Myocyte (in vitro differentiated cells): ENCODE measurements at places on chromosomes 5 and 9.

DNA sequence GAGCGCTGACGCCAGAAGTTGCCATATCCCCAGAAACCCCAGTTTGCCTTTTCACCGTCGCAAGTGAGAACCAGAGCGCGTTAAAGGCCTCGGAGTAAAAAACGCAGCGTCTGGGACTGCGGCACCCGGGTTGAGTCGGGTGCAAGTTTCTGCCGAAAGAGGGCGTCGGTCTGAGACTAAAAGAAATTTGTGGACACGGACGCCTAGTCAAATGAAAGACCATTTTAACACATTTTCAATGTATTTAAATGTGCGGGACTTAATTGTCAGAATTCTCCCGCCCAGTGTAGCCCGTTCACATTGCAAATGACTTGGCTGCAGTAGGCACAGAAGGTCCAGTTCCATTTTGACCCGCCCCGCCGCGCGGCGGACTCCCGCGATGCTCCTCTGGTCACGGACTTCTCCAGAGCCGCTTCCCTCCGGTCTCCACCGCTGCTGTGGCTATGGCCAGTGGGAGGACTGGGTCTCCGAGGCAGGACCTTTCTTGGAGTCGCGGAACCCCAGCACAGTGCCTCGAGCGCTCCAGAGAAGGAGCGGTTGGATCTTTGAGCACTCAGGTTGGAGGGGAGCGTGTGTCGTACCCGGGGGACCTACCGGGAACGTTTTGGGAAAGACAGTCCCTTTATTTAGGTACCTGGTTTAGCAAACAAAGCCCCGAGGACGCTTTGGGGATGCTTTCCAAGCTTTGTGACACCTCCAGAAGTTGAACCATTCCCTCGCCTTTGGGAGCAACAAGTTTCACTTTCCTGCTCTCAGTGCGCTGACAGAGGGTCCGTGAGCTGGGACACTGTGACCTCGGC is 1.2 kb upstream of the NPR3 start:
- DNase-seq = peak; percentile 80

DNA sequence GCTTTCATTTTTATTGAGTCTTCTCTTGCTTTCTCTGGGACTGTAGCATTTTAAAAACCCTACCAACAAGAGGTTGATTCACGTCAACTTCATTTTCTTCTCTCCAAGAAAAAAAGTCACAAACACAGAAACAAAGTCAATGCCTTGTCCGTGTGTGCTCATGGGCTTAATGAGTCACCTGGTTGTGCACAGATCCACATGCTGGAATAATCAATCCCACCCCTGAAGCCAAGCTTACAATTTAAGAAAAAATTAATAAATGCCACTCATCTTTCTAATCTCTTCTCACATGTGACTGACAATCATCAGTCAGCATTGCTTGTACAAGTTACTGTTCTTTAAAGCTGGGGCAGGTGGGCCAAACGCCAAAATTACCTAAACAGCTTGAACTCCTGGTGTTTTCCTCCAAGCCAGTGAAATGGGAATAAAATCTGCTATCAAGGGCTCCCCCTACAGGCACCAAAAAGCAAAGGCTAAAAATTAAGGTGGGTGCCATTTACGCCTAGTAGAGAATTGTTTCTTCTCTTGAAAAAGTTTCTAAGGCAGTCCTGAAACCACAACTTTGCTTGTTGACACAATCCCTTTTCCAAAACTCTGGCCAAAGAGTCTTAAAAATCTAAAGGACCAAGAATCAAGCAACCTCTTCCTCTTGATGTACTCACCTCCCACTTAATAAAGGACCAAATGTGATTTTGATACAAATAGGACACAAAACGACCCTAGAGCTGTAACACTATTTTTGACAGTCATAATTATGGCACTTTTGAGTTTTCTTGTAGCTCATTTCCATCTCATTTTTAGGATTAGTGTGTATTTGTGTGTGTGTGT is 21.3 kb downstream of the TRMO start:
- peak; percentile 57 for DNase-seq

- DNase-seq = no peak
These were observed 13.4 kb downstream of the COL23A1 start for GRCh38 chr5:178576591-178577351.

DNA sequence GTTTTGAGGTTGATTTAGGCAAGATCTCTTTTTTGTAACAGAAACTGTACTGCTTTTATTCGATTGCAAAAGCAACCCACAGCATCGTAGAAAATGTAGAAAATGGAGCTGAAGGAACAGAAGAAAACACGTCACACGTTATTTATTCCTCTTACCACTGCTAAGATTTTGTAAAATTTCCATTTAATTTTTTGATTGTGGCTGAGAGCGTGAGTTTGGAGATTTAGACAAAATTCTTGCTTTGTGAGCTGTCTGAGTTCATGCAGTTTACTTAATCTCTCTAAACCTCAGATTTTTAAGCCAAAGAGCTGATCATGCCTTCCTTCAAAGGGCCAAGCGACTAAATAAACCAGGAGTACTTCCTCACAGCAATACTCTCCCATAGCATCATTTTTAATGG is 24.8 kb downstream of the DPYSL3 start:
- DNase-seq = peak; percentile 68

DNA sequence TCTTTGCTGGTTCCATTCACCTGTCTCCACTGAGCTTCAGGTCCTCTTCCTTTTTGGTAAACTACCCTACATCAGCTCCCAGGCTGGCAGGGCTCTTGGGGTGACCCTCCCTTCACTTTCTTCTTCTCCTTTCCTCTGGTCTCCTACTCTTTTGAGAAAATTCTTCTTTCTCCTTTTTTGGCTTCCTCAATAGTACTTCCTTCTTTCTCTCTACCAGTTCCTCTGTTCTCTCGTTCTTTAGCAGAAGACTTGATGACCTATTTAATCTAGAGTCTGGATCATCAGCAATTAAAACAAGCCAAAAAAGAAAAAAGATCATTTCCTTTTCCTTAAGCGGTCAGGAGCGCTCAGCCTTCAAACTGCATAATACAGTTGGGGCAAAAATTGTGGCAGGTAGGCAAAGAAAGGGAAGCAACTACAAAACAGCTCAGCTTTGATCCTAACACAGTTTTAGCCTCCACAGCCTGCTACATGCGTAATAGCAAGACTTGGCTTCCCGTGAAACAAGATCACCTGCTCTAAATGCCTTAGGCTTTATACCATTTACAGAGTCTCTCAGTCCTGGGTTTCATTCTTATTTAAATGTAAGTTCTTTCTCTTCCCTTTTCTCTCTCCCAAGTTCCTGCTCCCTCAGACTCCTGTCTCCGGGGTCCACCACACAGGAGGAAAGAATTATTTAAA is 14.0 kb upstream of the GSN start:
- DNase-seq = no peak

DNA sequence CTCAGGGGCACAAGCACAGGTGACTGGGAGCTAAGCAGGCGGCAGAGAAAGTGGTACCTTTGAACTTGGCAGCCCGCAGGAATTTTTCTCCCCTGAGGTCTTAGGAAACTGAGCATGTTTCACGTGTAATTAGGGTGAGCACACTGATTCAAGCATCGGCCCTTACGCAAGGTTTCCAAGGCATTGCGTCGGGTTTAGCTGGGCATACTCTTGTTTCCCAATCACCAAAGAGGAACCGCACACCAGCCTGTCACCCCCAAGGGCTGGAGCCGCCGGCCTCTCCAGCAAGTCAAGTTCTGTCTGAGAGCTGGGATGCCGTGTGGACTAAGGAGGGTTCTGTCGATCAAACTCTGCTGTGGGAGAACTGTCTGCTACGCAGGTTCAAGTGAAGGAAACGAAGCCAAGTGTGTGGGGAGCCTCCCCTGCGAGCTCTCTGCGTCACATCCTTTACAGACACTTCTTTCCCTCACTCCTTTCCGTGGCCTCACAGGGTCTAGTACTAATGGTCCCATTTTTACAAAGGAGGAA is 53.0 kb downstream of the ERGIC1 start:
- DNase-seq = no peak

DNA sequence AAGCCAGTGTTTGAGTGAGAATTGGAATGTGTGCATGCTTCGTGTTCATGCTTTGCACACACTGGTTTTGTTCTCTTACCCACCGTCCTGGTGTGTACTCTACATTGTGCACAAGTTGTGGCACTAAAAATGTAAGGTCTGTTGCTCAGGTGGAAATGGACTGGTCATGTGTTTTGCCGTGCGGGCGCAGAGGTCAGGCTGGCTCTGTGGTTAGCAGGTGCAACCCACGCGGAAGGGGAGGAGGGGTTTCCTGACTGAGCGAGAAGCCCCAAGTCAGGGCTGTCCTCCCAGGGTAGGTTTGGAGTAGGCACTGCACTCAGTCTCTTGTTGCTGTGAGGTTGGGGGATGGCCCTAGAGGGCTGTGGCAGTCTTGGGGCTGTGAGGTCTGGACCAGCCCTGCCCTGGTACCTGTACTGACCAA is 86.6 kb downstream of the EHMT1 start:
- DNase-seq = no peak

DNA sequence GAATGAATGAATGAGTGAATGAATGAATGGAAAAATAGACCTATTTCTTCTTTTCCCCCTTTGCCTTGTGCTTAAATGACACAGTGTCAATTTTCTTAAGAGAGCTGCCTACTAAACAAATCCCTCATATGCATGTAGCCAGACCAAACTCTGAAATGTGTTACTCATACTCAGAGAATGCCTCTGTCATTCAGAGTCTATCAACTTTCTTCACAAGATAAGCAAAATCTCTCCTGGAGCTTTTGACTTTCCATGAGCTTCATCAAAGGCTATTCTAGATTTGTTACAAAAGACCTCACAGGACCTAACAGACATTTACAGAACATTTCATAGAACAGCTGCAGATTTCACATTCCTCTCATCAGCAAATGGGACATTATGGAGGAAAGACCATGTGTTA is 275.7 kb upstream of the MSX2 start:
- DNase-seq = no peak

DNA sequence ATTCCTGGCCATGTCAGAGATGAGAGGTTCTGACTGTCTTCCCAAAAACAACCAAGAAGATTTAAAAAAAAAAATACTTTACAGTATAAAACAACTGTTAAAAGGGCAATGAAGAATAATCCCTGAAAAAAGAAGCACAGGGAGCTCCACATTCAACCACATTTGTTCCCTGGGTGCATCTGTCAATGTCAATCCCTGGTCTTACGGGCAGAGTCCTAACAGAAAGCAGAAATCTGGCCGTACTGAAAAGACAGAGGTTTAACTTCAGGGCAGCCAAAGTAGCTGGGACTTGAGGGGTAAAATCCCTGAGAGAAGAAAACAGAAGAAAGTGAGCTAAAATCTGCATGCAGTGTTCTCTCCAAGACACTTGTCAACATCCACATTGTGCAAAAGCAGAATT is 76.6 kb downstream of the RICTOR start:
- peak; percentile 93 for DNase-seq
